ENCODE measurements at places on chromosomes 5 and 9.

GRCh38 chr5:34008802-34009201, 952 bp upstream of the AMACR start:
- H3K4me1 ChIP-seq = peaks cover 9% of the 10 kb centered on the region
- no peak for DNase-seq
- H3K27me3 ChIP-seq = no peaks in the 10 kb centered on the region
- H3K27ac ChIP-seq = peak overlapping the region; percentile 72
- no peaks in the 10 kb centered on the region for H3K36me3 ChIP-seq
- H3K4me3 ChIP-seq = peak overlapping the region; percentile 86

GRCh38 chr5:125480911-125481310, 734.5 kb upstream of the ZNF608 start:
- no peaks in the 10 kb centered on the region for H3K36me3 ChIP-seq
- H3K27ac ChIP-seq = no peak overlapping the region
- no peaks in the 10 kb centered on the region for H3K27me3 ChIP-seq
- DNase-seq = no peak
- no peaks in the 10 kb centered on the region for H3K4me1 ChIP-seq

DNA sequence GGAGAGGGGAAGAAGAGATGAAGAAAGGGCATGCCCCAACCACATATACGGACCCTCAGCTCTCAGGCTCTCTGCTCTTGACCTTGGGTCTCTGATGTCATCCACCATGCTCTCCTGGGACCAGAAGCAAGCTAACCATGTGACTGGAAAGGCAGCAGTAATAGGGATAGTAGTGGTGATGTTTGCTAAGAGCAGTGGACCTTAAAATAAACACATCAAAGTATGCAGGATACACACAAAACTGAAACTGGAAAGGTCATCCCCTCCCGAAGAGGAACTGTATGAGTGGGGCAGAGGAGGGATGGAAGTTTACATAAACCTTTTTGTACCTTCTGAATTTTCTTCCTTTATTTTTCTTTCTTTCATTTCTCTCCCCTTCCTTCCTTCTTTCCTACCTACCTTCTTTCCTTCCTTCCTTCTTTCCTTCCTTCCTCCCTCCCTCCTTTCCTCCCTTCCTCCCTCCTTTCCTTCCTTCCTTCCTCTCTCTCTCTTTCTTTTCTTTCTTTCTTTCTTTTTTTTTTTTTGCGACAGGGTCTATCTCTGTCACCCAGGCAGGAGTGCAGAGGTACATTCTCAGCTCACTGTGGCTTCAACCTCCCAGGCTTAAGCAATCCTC, 8.1 kb upstream of the PTPN3 start:
- no peak overlapping the region for H3K4me3 ChIP-seq
- H3K36me3 ChIP-seq = no peaks in the 10 kb centered on the region
- no peaks in the 10 kb centered on the region for H3K27me3 ChIP-seq
- H3K27ac ChIP-seq = no peak overlapping the region

- no peaks in the 10 kb centered on the region for H3K4me1 ChIP-seq
- no peak for DNase-seq
- H3K27me3 ChIP-seq = no peaks in the 10 kb centered on the region
- H3K27ac ChIP-seq = no peak overlapping the region
- no peaks in the 10 kb centered on the region for H3K36me3 ChIP-seq
These were observed 92.6 kb downstream of the SH3TC2 start for GRCh38 chr5:148970228-148970627.

GRCh38 chr9:96458226-96458625, 8.3 kb downstream of the HABP4 start:
- no peak overlapping the region for H3K27ac ChIP-seq
- H3K4me3 ChIP-seq = no peak overlapping the region
- peaks cover 4% of the 10 kb centered on the region for H3K4me1 ChIP-seq
- no peak for DNase-seq

- H3K36me3 ChIP-seq = no peaks in the 10 kb centered on the region
- H3K4me1 ChIP-seq = peaks cover 4% of the 10 kb centered on the region
- no peaks in the 10 kb centered on the region for H3K27me3 ChIP-seq
- H3K4me3 ChIP-seq = no peak overlapping the region
- no peak for DNase-seq
These were observed 125.5 kb upstream of the IFNE start for GRCh38 chr9:21607576-21607975.

DNA sequence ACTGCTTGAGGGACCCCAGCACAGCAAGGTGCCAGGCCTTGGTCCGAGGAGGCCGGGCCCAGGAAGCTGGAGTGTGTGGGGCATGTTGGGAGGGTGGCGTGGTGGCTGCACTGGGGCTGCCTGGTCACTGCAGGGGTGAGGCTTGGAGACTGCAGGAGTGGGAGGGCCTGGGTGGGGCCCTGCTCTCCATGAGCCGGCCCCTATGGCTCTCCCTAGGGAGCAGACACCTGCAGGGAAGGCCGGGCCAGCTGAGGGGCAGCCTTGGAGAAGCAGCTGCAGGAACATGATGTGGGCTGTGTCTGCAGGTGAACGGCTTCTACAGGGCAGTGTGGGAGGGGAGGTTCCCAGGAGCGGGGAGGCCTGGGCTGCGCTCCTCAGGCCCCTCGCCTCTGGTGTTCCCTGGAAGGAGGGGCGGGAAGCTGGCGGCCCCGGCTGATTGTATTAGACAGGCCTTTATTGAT, 41.7 kb upstream of the TMEM250 start:
- H3K36me3 ChIP-seq = no peaks in the 10 kb centered on the region
- no peak for DNase-seq
- H3K4me1 ChIP-seq = no peaks in the 10 kb centered on the region
- no peak overlapping the region for H3K27ac ChIP-seq
- peaks cover 8% of the 10 kb centered on the region for H3K27me3 ChIP-seq
- H3K4me3 ChIP-seq = no peak overlapping the region

DNA sequence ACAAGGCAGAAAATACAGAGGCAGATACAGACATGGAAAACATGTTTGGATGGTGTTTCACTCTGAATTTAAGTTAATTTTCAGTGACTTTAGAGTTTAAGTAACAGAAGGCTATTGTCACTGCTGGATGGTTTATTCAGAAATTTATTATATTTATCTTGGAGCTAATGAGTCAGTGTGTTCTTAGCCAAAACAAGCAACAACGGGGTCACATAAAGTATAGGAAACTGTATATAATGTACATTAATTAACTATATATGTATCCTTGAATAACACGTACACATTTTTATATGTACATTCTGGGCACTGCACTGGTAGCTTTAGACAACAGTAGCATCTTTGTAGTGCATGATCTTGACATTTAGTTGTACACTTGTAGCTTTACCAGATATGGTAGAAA, 30.7 kb downstream of the CYLC2 start:
- H3K27me3 ChIP-seq = no peaks in the 10 kb centered on the region
- H3K36me3 ChIP-seq = no peaks in the 10 kb centered on the region
- no peak overlapping the region for H3K27ac ChIP-seq
- H3K4me1 ChIP-seq = no peaks in the 10 kb centered on the region
- DNase-seq = no peak

DNA sequence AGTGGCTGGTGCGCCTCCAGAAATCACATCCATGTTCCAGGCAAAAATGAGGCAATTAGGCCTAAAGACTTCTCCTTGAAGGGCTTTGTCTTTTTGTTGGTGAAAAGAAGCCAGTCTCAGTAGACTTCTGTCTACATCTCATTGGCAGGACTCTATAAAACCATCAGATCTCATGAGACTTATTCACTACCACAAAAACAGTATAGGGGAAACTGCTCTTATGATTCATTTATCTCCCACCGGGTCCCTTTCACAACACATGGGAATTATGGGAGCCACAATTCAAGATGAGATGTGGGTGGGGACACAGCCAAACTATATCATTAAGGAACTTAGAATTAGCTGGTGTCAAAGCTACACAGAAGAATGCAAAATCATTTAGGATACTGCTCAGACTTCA, 77.7 kb upstream of the SNX2 start:
- no peak overlapping the region for H3K4me3 ChIP-seq
- H3K4me1 ChIP-seq = no peaks in the 10 kb centered on the region
- no peaks in the 10 kb centered on the region for H3K36me3 ChIP-seq
- no peaks in the 10 kb centered on the region for H3K27me3 ChIP-seq

GRCh38 chr5:35745660-35746059, 111.0 kb upstream of the IL7R start:
- H3K27ac ChIP-seq = no peak overlapping the region
- no peak overlapping the region for H3K4me3 ChIP-seq
- H3K4me1 ChIP-seq = no peaks in the 10 kb centered on the region
- no peaks in the 10 kb centered on the region for H3K36me3 ChIP-seq
- DNase-seq = no peak
- H3K27me3 ChIP-seq = no peaks in the 10 kb centered on the region

DNA sequence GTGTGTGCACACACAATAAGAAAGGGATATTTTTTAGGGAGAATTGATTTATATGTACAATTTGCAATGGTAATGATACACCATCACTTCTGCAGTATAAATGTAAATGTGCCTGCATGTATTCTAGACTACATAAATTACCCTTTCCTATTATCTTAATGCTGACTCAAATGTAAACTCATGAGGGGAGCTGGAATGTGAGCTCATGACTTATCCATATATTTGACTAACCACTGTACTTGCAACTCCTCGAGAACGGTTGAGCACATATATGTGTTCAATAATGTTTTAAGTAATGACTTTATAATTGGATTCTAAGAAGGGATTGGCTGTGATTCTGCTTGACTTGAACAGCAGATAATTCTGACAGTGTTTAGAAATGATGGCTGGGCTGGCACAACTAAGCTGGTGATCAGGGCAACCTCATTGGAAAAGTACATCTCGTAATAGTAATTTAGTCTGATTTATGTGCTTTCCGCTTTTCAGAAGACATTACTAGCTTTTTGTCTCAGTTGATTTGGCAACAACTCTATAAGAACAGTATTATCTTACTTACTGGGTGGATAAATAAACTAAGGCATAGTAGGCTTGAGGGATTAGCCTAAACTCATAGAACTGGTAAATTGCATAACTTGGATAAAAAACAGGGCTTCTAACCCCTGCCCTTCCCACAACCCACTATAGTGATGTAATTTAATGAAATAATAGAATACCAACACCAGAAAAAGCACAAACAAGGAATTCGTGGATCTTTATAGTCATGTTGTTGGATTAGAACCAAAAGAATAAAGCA, 130.2 kb upstream of the SPEF2 start:
- H3K27ac ChIP-seq = no peak overlapping the region
- no peak overlapping the region for H3K4me3 ChIP-seq
- DNase-seq = no peak
- no peaks in the 10 kb centered on the region for H3K27me3 ChIP-seq
- no peaks in the 10 kb centered on the region for H3K4me1 ChIP-seq
- H3K36me3 ChIP-seq = no peaks in the 10 kb centered on the region

GRCh38 chr5:79243224-79243623, 7.3 kb downstream of the JMY start:
- DNase-seq = no peak
- H3K4me1 ChIP-seq = peaks cover 10% of the 10 kb centered on the region
- H3K4me3 ChIP-seq = no peak overlapping the region
- H3K27ac ChIP-seq = no peak overlapping the region

- no peak for DNase-seq
- no peaks in the 10 kb centered on the region for H3K4me1 ChIP-seq
- no peak overlapping the region for H3K4me3 ChIP-seq
These were observed 76.5 kb upstream of the SPDL1 start for GRCh38 chr5:169507051-169507450.

GRCh38 chr5:92801911-92802310, 779.1 kb downstream of the NR2F1-AS1 start:
- no peak overlapping the region for H3K4me3 ChIP-seq
- no peaks in the 10 kb centered on the region for H3K27me3 ChIP-seq
- no peaks in the 10 kb centered on the region for H3K36me3 ChIP-seq
- H3K4me1 ChIP-seq = no peaks in the 10 kb centered on the region
- no peak for DNase-seq

GRCh38 chr5:113338628-113339027, 96.2 kb downstream of the TSSK1B start:
- no peaks in the 10 kb centered on the region for H3K4me1 ChIP-seq
- H3K27me3 ChIP-seq = no peaks in the 10 kb centered on the region
- H3K36me3 ChIP-seq = no peaks in the 10 kb centered on the region
- DNase-seq = no peak
- no peak overlapping the region for H3K4me3 ChIP-seq

GRCh38 chr5:113524927-113525326, 11.4 kb downstream of the YTHDC2 start:
- DNase-seq = no peak
- peaks cover 4% of the 10 kb centered on the region for H3K4me1 ChIP-seq
- no peak overlapping the region for H3K27ac ChIP-seq
- H3K36me3 ChIP-seq = no peaks in the 10 kb centered on the region

GRCh38 chr9:94108584-94108983, 24.3 kb downstream of the PTPDC1 start:
- no peak overlapping the region for H3K27ac ChIP-seq
- DNase-seq = no peak
- no peaks in the 10 kb centered on the region for H3K4me1 ChIP-seq

DNA sequence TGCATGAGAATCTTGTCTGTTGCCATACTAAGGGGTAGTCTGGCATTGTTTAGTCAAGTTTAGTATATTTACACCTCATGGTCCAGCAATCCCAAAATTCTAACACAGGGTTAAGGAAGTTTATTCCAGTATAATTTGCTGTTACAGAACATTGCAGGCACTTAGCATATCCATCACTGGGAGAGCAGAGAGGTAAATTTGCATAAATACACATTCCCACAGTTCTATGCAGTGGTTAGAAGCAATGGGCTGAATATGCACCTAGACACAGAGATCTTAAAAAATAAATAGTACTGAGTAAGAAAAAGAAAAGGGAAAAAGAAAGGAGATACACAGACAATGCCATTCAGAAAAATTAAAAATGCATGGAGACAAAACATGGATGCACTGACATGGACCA, 692.3 kb upstream of the MEF2C start:
- no peaks in the 10 kb centered on the region for H3K27me3 ChIP-seq
- H3K4me3 ChIP-seq = no peak overlapping the region
- DNase-seq = no peak
- H3K27ac ChIP-seq = no peak overlapping the region
- H3K36me3 ChIP-seq = no peaks in the 10 kb centered on the region

DNA sequence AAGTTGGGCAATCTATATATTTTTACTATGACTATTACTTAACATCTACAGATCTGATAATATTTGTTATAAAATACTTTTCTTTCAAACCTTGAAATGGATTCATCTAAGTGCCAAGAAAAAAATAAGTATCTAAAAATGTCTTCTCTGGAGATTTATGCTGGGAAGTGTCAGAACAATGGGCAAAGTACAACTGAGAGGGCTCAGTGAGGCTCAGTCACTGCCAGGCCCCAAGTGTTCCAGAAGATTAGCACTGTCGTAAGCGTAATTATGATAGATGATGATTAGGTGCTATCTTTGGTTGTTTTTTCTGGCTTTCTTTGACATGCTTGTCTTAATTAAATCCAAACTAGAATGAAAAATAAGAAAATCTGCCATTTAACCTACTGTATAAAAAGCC, 72.2 kb upstream of the ADAMTS19 start:
- H3K4me3 ChIP-seq = no peak overlapping the region
- no peak overlapping the region for H3K27ac ChIP-seq
- no peaks in the 10 kb centered on the region for H3K36me3 ChIP-seq
- H3K4me1 ChIP-seq = no peaks in the 10 kb centered on the region
- DNase-seq = no peak

- H3K4me3 ChIP-seq = no peak overlapping the region
- H3K27ac ChIP-seq = no peak overlapping the region
- H3K4me1 ChIP-seq = no peaks in the 10 kb centered on the region
These were observed 315.8 kb downstream of the SH3GL2 start for GRCh38 chr9:17894501-17895160.

GRCh38 chr9:16824545-16825330, 45.7 kb downstream of the BNC2 start:
- no peak overlapping the region for H3K4me3 ChIP-seq
- no peak overlapping the region for H3K27ac ChIP-seq
- H3K36me3 ChIP-seq = no peaks in the 10 kb centered on the region
- DNase-seq = no peak
- no peaks in the 10 kb centered on the region for H3K27me3 ChIP-seq

GRCh38 chr5:55102348-55102747, at the start of gene GZMA:
Gene GZMA, plus strand, starts transcription at chr5:55102646. Its CDS starts 37 bp downstream, at chr5:55102683.
- H3K27ac ChIP-seq = peak within 1 kb of the TSS; percentile 45
- peaks cover 29% of the 10 kb centered on the region for H3K4me1 ChIP-seq
- no peaks in the 10 kb centered on the region for H3K27me3 ChIP-seq
- H3K4me3 ChIP-seq = peak within 1 kb of the TSS; percentile 43
- peaks cover 3% of the 10 kb centered on the region for H3K36me3 ChIP-seq
